ENCODE measurements at places on chromosomes 11 and 22. TPM values are rescaled to one million over a fixed set of nuclear protein-coding genes. Genes with fewer than 3 reads are reported as not detected.

MRGPRX4 gene
- not detected for total RNA-seq

DKK3 gene
- total RNA-seq = 5.5 TPM

SLCO2B1 gene
- total RNA-seq = not detected

OR8B2 gene
- not detected for total RNA-seq

PANX2 gene
- total RNA-seq = not detected

OSM gene
- total RNA-seq = 26.5 TPM

IFITM10 gene
- total RNA-seq = 1.7 TPM

OR51B4 gene
- total RNA-seq = not detected

EXPH5 gene
- 1.7 TPM for total RNA-seq

MUC6 gene
- total RNA-seq = not detected

GRCh38 chr11:87832211-87832610 is 343.0 kb downstream of the RAB38 start:
- no peak for DNase-seq

- DNase-seq = no peak
Observed at GRCh38 chr11:130513132-130513531, 64.7 kb downstream of the ADAMTS15 start.

DNA sequence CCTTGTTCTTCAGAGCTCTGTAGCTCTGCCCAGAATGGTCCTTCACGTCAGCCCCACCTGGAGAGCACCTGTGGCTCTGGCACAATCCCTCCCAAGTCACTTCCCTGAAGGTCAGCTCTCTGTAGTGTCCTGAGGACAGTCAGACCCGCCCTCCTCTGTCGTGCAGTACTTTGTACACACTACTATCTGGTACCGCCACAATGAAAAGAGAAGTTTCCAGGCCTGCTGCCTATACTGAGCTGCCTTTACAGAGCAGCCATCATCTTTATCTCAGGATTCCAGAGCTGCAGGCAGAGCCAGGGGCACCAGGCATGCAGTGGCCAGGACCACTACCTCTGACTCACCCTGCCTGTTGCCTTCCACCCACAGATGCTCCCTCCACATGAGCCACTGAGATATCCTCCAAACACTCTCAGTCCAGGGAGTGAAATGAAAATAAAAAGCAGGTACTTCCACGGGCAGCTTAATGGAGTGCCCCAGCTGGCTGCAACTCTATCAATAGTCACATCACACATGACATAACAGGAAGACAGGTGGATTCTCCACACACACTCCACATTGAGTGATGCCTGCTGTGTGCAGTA is 7.3 kb downstream of the PACSIN2 start:
- DNase-seq = no peak

GRCh38 chr22:19103880-19104821 is 18.1 kb downstream of the DGCR2 start:
- no peak for DNase-seq

DNA sequence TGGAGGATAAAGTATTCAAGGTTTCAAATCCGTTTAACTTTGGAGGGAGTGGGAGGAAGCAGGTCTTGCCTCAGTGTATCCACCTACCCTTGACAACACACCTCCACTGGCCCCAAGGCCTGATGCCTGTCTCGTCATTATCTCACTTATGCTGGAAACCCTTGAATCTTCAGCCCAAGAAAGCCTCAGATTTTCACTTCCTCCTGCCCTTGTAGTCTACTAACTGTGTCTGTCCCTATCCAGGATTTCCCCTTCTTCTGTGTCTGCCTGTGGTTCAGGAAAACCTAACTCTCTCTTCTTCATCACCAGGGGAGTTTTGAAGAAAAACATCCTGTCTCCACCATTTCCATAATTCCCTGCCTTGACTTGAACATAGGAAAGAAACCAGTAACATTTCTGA is 56.1 kb downstream of the SYT9 start:
- no peak for DNase-seq

DNA sequence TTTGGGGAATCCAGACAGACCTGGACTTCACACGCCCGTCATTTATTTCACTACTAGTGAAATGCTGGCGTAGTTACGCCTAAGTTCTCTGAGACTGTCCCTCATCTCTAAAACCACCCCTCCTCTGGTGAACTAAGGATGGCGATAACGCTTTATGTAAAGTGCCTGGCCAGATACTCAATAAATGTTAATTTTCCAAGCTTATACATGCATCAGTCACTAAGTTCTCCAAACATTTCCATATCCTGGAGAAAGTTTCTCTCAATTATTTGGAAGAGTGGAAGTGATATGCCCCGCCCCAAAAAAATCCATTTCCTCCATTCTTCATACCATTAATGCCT is 1.1 kb upstream of the FBXO3 start:
- DNase-seq = no peak

DNA sequence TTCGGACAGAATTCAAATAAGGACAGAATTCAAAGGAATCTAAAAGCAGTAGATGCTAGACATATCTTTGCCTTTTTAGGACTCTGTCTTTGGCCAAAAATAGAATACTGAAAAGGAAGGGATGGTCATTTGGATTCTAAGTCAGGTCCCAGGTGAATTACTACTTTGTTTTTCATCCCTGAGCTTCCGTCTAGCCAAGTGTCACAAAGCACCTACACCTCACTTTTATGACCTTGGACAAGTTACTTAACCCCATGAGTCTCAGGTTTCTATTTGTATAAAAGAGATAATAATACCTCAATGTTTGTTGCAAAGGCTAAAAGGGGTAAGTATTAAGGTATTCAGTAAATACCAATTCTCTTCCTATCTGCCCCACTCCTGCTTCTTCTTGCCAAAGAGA is 7.3 kb downstream of the KIF18A start:
- no peak for DNase-seq

DNA sequence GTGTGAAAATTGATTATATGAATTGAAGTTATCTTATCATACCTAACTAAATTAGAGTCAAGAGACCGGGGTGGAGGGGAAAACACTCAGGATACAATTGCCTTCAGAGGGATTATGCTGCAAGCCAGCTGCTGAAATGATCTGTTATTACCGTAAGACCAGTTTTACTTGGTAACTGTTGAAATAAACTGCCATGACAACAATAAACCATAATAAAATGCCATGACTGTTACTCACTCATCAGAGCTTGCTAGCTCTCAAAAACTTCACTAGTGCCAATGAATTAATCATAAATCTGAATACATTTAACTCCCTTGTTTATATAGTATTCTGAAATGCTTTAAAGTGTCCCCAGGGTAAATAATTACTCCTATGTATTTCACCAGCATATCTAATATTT is 68.2 kb downstream of the CASP12 start:
- no peak for DNase-seq

- DNase-seq = no peak
Observed at GRCh38 chr11:100585728-100586127, 101.4 kb upstream of the ARHGAP42 start.

DNA sequence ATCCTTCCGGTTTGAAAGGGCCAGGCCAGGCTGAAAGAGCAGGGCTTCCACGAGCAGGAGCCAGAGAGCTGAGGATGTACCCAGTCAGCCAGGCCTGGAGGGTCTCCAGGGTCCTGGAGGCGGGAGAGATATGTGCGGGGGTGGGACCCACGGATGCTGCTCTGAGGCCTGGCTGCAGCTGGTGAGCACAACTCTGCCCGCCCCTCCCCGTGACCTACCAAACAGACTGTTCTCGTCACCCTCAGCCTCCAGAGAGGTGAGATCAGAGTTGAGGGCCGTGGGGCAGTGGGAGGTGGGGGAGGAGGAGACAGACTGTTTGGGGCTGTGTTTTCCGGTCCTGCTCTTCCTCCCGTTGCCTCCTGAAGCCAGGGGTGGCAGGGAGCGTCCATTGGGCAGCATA is 42.2 kb downstream of the TRIOBP start:
- no peak for DNase-seq

DNA sequence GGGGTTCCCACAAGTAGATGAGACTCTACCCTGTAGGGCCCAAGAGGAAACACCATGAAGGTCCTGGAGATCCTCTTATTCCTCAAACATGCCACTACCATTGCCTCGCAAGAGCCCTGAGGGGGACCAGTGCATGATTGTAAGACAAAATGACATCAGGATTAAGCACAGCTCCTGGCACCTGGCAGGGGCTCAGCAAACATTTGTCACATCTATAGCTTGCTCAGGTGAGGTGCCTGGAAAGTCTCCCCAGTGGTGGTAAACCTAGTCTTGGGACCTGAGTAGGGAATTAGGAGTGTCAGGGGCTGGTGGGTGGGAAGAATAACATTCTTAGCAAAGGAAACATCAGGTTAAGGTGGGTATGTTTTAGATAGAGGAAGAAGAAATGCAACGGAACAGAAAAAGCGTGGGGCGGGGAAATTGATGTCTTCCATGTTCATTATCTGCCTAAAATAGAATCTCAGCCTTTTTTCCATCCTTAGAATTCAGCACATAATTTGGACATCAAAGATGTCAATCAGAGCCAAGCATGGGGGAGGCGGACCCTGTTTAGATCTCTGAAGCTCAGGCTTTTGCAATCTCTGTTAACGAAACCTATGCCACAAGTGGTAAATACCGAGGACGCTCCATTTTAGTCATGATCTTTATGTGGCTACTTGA is 924 bp downstream of the YPEL1 start:
- DNase-seq = no peak

DNA sequence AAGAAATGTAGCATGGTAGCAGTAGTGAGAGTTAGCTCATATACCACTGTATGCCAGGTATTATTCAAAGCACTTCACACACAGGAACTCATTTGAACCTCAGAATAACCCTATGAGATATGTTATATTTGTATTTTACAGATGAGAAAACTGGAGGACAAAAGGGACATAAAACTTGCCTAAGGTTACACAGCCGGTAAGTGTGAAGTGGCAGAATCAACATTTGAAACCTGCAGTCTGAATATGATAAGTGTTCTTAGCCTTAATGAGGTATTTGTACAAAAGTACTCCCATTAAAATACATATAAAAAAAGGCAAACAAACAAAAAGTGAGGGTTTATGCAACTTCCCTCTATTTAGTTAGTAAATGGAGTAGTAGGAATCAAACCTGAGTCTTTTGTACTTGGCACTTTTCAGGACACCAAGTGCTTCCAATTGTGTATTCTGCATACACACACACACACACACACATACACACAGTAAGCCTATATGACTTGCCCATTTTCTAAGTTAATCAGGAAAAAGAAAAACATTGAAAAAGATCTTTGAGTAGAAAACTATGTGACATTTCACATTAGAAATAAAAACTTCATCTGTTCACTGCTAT is 223.9 kb upstream of the FOLH1 start:
- no peak for DNase-seq

DNA sequence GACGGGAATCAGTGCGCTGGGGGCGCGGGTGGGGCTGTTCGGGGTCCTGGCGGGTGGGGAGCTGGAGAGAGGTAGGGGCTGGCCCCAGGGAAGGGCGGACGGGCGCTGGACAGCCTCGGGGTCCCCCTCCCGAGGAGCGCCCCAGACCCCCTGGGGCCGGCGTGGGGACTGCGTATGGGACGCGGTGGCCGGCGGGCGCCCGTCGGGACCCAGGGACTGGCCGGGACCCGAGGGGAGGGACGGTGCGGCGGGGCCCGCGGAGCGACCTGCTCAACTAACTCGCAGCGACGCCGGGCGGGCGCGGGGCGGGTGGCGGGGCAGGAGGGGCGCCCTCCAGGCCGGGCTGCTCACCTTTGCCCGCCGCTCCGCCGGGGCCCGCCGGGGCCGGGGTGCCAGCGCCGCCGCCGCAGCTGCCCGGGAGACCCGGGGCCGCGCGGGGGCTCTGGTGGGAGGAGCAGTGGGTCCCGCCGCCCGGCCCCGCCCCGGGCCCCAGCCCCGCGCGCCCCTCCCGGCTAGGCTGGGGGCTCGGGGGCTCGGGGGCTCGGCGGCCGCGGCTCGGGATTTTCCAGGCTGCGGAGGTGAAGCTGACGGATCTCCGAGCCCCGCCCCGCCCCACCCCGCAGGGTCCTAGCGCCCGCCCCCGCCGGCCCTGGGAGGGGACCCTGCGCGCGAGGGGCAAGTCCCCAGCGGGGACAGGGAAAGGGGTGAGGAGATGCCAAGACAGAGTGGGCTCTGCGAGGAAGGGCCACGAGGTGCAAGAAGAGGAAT is 12.3 kb downstream of the STARD10 start:
- DNase-seq = peak; percentile 56

DNA sequence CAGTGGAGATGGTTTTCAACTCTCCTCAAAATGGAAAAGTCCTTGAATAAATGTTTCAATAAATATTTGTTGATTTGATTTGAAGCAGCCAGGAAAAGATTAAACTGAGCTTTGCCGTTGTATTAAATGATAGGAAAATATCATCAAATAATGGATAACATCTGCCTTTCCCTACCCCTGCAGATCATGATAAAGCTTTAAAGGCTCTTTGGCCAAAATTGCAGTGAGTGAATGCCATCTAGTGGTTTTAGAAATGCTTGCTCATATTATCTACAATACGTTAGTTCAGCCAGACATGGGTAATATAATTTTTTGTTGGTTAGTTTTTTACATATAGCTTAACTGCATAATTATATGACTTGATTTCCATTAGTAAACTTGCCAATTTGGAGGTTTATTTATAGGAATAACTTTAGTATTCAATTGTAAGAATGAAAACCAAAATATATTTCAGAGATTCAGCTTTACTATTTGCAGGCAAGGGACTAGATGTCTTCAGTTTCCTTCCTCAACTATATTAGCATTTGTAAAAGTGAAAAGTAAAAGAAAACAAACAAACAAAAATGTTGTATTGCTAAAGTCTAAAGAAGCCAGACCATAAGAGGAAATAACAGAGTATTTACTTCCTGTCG is 159.2 kb downstream of the MSANTD4 start:
- DNase-seq = no peak

- peak; percentile 53 for DNase-seq
Observed at GRCh38 chr22:38973289-38974169, 8.6 kb upstream of the APOBEC3B start.

DNA sequence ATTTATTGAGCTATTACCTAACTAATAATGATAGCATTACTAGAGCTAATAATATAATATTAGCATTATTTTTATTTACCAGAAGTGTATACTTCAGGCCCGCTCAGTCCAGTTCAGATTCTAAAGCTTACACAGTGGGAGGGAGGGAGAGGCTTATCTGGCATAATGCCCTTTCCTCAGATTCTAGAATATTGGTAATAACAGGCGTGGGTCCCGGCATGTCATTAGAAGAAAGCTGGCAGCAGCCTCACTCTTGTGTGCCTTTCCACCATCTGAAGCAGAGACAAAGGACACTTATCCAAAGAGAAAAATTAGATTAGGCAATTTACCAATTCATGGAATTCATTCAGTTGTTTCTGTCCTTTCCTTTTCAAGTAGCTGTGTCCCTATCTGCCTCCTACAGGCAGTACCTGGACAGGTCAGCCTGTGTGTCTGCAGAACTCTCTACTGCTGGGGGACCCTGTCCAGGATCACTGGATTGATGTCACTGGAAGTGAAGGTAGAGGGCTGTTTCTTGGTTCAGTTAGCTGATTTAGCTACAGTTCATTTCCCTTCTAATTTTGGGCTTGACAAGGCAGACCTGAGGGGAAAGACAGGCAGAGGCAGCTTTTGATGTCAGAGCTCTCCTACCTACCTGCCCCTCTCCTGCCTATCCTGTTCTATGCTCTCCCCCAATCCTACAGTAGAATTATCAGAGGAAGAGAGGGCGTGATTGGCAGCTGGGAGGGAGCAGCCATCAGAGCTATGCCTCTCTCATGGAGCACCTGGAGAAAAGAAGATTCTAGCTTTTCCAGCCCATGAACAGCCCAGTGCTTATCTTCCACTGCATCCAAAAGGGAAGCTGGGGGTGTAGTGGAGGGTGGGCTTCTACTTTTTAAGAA is 20.3 kb upstream of the CCDC90B start:
- DNase-seq = no peak

Measured in CD8-positive, alpha-beta T cell (primary cell).